Stimulated activated CD4-positive, alpha-beta T cell treated with anti-CD3 and anti-CD28 coated beads, TNF-alpha, amount 100 ng/mL, for 1 hour (primary cell): ENCODE measurements at places on chromosomes 12 and 14.

GRCh38 chr12:26621932-26622331, 211.1 kb downstream of the ITPR2 start:
- DNase-seq = no peak

GRCh38 chr12:56998316-56998715, 8.0 kb downstream of the ZBTB39 start:
- DNase-seq = no peak

GRCh38 chr14:42715316-42715715, 1108.6 kb downstream of the LRFN5 start:
- DNase-seq = no peak

DNA sequence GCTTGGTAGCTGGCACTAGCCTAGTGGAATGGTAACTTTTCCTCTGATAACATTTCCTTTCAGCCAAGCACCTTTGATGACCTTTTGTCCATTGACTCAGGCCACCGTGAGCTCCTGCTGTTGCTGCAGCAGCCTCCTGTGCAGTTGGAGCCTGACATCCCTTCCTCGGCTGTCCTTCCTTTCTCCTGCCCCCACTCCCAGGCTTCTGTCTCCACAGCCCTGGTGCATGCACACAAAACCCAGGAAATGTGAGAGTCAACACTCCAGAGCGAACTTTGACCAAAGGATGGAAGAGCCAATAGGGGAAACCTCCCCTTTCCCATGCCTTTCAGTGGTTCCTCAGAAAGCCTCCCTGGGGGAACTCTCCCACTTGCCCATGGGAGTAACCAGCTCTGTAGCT, 115.0 kb downstream of the TMEM260 start:
- DNase-seq = no peak

DNA sequence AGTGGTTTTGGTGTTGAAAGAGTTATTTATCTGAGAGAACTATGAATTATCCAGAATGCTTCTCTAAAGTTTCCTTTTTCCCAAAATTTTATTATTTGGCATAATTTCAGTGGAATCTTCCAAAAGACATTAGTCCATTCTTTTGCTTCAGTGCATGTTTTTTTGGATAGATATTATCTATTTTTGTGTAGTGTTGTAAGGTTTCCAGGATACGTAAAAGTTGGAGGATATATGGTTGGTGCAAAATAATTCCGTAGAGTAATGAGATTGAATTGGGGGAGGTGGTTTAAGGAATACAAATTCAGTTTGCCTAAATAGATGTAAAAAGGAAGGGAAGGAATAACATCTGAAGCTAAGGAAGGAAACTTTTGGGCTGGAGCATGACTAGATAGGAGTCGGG, 186.6 kb downstream of the RGS6 start:
- DNase-seq = no peak

DNA sequence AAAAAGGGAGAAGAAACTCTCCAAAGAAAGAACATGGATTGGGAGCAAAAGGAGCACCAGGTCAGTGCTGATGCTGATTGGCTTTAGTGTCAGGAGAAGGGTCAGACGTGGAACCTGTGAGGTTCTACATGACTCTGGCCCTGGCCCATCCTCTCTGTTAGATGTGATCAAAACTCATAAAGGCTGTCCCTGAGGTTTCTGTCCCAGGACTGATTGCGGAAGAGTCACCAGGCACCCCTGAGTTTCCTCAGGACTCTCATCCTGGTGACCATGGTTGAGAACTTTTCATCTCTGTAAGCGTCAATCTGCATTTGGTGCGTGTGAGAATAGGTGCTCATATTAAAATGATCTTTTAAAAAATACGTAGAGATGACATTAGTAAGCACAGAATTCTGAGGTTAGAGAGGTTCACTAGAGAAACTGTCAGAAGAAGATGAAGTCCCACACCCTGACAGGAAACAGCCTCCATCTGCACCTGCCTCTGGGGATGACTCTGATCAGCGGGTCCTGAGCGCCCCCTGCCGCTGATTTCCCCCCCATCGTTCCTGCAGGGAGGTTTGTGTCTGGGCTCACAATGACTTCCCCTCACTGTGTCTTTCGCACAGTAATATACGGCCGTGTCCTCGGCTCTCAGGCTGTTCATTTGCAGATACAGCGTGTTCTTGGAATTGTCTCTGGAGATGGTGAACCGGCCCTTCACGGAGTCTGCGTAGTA, 741.8 kb downstream of the TMEM121 start:
- DNase-seq = peak; percentile 49

GRCh38 chr12:80186727-80187217, 87.4 kb downstream of the OTOGL start:
- DNase-seq = no peak

- no peak for DNase-seq
These were observed 73.3 kb upstream of the PLEKHG7 start for GRCh38 chr12:92629349-92630065.
